ENCODE measurements at places on chromosomes 16 and 17.

GRCh38 chr17:73971127-73971526, 232.4 kb upstream of the RPL38 start:
- no peak for DNase-seq

DNA sequence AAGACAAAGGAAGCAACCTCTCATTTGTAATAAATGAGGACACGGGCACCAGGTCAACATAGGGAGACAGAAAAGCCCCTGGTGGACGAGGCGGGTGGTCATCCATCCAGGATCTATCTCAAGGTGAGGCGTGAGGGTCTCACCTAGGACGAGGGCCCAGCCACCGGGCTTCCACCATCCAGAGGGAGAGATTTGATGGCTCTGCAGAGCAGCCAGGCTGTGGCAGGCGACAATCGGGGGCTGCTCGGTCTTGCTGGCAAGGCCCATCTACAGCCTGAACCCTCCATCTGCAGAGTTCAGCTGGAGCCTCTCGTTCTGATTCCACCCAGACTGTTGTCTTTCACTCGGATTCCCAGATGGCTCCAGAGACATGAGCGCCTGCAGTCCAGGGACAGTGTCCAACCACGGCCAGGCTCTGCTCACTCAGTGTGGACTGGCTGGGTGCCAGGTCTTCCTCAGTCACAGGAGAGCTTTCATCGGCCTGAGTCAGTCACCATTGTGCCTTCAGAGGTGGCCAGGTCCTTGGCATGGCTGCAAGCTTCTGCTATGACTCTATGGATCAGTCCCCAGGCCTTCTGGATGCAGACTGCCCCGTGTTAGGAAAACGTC, 5.9 kb downstream of the LITAFD start:
- no peak for DNase-seq

DNA sequence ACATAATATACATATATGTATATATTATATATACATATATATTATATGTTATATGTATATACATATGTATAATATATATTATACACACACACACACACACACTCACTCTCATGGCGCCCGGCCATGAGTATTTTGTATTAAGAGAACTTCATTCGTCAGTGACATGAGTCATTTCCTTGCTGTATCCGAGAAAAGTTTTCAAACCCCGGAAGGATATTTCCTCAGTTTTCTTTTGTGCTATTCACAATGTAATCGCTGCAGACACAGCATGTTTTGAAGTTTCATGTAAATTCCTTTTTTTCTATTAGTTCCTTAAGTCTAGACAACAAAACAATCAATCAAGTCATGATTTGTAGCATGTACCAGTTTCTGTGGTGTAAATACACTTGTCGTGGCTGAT, 33.3 kb downstream of the OR1D5 start:
- DNase-seq: no peak

DNA sequence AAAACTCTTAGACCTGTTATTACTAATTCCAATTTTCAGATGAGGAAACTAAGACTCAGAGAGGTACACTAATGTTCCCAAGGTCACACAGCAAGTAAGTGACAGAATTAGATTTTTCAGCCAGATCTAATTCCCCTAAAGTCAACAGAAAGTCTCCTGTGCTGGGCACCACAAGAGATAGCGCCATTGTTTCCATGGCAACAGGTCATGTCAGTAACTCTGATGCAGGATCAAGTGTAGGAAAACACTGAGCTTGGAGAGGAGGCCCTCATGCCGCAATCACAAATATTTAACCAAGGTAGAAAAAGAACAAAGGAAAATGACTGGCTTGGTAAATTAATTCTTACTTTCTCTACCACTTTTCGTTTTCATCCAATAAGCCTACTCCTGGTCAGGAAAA, 166.0 kb upstream of the CDH13 start:
- no peak for DNase-seq

DNA sequence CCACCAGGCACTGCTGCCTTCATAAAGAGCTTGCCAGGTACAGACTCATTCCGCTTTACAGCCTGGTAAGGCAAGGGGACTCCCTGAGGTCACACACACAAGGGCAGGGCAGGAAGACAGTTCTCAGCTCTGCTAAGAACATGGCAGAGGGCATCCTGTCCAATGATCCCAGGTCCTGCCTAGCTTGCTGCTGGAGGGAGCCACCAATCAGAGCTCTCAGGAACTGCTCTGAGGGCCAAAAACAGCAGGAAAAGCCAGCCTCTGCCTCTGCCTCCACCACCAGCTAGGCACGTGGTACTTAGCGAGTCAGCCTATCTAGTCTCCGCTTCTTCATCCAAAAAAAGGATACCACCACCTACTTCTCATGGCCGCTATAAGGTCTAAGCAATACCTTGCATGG, 66.1 kb downstream of the GTF3C1 start:
- no peak for DNase-seq

- peak; percentile 81 for DNase-seq
These were observed 3.5 kb downstream of the KRT10 start for GRCh38 chr17:40818733-40819527.

DNA sequence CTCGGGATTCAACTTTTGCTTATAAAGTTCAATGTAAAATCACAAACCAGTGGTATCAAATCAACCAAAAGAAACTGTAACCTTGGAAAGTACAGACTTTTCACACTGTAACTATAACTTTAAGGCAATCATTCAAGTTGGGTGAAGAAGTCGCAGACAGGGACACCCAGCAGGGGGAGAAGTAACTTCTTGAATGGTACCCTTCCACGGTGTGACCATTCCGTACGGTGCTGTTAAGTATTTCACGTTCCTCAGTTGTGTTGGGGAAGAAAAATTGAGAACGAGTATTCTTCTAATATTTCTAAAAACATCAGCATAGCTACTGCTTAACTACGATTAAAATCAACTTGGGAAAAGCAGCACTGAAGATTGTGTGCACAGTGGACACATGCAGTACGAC, 55.8 kb downstream of the MYH10 start:
- DNase-seq: no peak

DNA sequence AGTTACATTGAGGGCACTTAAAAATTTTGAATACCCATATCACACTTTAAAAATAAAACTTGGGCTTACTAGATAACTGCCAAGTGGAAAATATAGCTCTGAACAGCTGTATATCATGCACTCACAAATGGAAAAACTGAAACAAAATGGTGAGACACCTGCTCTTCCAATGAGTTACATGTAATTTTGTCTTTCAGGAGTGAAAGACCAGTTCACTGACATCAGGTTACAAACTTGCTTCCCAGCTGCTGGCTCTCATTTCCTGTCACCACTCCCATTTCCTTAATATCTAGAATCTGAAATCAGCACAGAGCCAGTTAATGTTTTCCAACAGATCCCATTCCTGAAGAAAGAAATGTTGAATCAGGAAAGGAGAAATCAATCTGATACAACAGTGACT, 10.8 kb downstream of the CSNK2A2 start:
- no peak for DNase-seq

- no peak for DNase-seq
These were observed 68.9 kb upstream of the NFAT5 start for GRCh38 chr16:69496896-69497295.

DNA sequence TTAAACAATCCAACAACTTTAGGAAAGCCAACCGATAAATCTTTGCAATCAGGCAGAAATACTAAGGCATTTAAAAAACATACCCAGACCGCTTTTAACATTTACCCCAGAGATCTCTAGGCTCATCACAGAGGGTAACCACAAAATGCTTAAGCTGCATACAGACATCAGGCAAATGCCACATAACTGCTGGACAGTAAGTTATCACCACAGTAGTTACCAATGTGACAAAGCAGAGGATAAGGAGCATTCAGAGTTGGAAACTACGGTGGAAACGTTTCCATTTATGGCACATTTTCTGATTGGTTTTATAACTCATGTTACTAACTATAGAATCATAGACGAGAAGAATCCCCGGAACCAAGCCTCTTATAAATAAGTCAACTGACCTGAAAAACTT, 77.5 kb downstream of the KANSL1 start:
- no peak for DNase-seq

- DNase-seq: no peak
These were observed 107.8 kb downstream of the TRIM37 start for GRCh38 chr17:58998871-58999270.

Measured in activated CD8-positive, alpha-beta memory T cell treated with anti-CD3 and anti-CD28 coated beads, Interleukin-2, amount 50 U/mL, for 4 hours (primary cell).